ENCODE measurements at places on chromosomes 2 and 18.

GRCh38 chr2:68089961-68090360 is 27.2 kb upstream of the C1D start:
- DNase-seq: no peak

DNA sequence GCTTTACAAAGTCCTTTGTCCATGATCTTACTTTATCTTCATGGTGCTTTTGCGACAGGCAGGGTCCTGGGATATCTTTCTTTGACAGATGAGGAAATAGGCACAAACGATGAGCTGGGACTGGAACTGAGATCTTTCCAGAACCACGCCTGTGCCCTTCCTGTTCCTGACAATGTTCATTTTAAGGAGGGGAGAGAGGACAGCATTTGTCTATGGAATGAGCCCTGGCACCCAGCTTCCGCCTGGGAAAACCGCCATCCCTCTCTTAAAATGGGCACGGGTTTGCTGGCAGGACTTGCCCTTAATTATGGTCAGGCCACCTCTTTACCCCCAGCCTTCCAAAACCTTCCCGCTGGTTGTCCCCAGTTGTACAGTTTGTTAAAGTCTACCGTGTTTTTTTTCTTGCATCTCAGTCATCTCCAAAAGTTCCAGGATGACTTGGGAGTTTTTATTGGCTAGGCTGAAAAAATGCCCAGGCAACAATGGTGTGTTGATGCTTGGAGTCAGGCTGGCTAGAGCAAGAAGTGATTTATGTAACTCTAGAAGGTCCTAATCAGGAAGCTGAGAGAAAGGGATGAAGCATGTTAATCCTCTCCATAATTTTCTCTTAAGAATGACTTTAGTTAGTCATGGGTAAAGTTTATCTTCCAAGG is 264.9 kb upstream of the EPAS1 start:
- no peak for DNase-seq

DNA sequence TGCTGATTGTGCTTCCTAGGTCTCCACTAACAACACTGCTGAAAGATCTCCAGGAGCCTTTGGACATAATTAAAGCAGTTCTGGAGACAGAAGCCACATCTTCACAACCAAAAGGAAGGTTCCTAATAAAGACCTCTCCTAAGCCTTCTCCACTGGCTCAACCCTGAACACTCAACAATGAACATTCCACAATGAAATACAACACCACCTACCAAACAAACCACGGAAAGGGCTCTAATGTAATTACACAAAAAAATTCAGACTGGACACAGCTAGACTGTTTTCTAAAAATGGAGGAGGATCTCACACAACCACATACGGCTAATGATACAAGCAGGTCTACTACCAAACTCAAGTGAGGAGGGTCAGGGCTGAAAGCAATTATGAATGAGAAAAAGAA is 43.6 kb downstream of the NOL10 start:
- no peak for DNase-seq

- no peak for DNase-seq
Observed at GRCh38 chr2:5951471-5951870, 259.3 kb downstream of the SOX11 start.

GRCh38 chr2:113872201-113872600 is 17.7 kb upstream of the ACTR3 start:
- no peak for DNase-seq

- no peak for DNase-seq
Observed at GRCh38 chr18:50231621-50232020, 34.7 kb downstream of the CFAP53 start.

- no peak for DNase-seq
Observed at GRCh38 chr2:14778015-14778414, 145.5 kb downstream of the LRATD1 start.

- no peak for DNase-seq
Observed at GRCh38 chr2:102294802-102295489, 16.4 kb upstream of the IL1RL1 start.

DNA sequence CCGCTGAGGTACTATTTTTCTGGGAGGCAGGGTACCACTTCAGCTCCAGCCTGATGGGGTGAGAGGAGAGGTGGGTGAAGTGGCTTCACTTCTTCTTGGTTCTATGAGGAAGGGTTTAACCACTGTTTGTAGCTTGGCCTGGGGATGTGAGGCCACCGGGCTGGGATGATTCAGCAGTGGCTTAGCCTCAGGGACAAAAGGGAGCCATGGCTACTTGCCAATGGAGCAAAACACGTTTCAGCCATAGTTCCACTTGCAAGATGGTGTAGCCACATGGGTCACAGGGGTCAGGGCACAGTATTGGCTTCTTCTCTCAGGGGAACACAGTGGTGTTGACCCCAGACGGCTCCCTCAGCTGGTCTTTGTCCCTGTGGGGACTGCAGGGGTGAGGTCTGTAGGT is 14.9 kb downstream of the ZDBF2 start:
- no peak for DNase-seq

All from A549 (cell line).